ENCODE measurements at places on chromosomes 6 and 20.
A peak's percentile ranks its signal among the peaks of the same experiment; 100 is the strongest.

GRCh38 chr20:22905658-22906057 is 129.5 kb upstream of the SSTR4 start:
- peak; percentile 17 for DNase-seq

DNA sequence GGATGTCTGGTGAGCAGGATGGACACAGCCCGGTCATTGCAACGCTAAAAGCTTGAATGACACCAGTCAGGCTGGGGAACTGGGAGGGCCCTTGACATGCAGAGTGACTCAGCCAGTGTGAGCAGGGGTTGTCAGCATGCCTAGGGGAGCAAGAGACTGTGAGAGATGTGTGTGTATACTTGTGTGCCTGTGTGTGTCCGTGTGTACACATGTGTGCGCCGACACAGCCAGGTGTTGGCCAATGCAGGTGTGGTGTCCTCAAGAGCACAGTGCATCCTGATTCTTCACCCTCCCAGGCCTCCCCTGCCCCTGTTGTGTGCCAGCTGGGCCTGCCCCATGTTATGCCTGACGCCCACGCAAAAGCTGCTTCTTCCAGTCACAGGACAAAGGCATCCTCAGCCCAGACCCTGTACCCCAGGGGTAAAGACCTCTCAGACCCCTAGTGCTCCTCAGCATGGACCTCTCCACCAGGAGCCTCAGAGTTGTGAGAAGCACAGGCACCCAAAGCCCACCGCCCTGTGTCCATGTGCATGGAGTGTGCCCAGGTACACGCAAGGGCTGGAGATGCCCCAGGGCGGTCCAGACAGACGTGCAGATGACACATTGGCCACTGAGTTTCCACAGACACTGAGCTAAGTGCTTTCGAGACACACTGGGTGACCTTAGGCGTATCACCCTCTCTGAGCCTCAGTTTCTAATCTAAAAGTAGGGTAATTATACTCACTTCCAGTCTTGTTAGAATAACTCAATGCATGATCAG is 16.6 kb downstream of the NRSN2 start:
- DNase-seq: no peak

DNA sequence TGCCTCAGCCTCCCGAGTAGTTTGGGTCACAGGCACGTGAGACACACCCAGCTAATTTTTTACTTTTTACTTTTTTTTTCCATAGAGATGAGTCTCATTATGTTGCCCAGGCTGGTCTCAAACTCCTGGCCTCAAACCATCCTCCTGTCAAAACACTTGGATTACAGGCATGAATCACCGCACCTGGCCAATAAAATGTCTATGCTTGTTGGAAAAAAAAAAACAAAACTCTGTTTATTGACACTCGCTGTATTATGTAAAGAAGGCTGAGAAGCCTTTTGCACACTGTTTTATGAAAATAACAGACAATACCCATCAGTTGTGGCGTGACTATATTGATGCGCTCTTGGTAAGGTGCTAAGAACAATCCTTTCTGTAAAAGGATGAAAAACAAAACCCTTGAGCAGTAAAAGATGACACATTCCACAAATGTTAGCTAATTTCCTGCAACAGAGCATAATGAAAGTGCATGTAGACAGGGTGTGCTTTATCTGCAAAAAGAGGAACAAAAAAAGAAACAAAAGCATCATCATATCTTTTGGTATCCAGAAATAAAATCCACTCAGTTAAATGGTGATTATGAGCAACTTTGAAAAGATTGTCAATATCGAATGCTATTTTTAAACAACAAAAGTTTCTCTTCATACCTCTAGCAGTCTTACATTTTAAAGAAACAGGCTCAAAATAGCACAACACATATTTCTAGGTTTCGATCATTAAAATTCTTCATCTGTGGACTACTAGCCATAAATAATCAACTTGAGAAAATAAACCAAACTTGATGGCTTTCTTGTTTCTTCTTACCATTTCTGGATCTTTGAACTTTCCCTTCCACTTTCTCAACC is 108.3 kb upstream of the PHACTR1 start:
- peak; percentile 65 for DNase-seq

GRCh38 chr6:158825038-158825950 is 6.1 kb upstream of the EZR start:
- no peak for DNase-seq

- no peak for DNase-seq
These were observed 5.8 kb upstream of the EEF1E1 start for GRCh38 chr6:8108031-8108660.

DNA sequence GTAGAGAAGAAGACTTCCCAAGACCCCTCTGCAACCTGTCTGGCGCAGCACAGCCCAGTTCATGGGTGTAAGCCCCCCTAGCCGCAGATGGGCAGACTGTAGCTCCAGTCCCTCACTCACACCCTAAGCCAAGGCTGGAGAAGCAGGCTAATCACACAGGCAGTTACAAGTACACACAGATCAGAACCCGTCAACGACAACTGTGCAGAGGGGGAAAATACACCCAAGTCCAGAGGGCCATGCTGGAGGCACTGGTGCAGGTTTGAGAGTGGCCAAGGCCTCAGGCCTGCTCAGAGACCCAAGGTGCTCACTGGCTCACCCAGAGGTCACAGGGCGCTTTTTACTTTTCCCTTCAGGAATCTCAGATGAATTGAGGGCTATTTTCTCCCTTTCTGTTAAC is 106.1 kb downstream of the NOL4L start:
- DNase-seq: no peak

DNA sequence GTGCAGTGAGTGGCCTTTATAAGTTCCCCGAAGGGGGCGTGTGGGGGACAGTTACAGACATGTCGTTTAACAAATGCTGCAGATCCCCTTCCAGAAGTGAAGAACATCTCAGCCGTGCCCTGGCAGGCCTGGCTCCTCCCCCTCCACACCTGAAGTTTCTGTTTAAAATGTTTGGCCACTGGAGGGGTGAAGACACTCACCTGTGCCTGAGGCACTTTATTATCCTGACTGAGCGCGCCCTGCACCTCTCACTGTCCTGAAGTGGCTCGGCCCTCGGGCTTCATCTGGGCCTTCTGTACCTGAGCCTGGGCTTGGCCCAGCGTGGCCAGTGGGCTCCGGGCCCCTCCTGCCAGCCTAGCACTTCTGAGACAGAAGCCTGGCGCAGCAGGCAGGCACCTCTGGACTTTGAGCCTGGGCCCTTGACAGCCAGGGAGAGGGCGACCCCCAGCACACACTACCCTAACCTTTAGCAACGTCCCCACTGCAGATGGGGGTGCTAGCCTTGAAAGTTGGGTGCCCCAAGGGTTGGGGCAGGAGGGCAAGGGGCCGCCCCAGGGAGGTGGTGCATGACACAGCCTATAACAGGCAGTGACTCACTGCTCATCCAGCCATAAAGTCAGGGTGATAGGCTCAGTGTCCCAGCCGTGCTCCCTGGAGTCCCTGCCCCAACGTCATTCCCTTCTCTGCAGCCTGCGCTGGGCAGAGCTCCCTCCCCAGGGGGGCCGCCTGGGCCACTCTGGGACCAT is 13.6 kb upstream of the GATA5 start:
- DNase-seq: no peak

DNA sequence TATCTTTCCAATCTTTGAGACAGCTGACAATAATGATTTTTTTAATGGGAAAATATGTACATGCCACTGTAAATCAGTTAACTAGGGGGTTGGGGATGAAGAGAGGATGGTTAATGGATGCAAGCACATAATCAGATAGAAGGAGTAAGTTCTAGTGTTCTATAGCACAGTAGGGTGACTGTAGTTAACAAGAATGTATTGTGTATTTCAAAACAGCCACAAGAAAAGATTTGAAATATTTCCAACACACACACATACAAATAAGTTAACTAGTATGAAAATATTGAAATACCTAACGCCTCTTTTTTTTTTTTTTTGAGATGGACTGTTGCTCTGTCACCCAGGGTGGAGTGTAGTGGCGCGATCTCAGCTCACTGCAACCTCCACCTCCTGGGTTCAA is 153.4 kb upstream of the SALL4 start:
- no peak for DNase-seq

GRCh38 chr20:5715071-5715841 is 34.9 kb upstream of the SHLD1 start:
- no peak for DNase-seq

GRCh38 chr6:55868771-55869479 is 6.5 kb downstream of the BMP5 start:
- DNase-seq: peak; percentile 39

DNA sequence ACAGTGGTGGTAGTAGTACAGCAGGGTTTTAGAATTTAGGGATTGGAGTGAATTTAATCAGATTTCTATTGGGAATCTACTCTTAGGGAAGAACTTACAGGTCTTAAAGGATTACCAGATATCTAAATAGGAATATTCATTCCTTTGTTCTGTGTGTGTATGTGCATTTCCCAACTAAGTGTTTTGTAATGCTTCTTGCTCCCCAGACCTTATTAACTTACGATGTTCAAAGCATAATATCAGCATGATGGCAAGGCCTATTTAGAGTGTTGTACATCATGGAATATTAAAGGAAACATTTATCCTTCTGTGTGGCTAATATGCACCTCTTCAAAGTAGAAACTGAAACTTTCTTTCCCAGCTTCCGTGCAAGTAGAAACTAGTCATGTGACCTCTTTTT is 133.9 kb downstream of the EPM2A start:
- DNase-seq: no peak

- no peak for DNase-seq
These were observed 227.3 kb downstream of the PREX1 start for GRCh38 chr20:48600470-48600945.

DNA sequence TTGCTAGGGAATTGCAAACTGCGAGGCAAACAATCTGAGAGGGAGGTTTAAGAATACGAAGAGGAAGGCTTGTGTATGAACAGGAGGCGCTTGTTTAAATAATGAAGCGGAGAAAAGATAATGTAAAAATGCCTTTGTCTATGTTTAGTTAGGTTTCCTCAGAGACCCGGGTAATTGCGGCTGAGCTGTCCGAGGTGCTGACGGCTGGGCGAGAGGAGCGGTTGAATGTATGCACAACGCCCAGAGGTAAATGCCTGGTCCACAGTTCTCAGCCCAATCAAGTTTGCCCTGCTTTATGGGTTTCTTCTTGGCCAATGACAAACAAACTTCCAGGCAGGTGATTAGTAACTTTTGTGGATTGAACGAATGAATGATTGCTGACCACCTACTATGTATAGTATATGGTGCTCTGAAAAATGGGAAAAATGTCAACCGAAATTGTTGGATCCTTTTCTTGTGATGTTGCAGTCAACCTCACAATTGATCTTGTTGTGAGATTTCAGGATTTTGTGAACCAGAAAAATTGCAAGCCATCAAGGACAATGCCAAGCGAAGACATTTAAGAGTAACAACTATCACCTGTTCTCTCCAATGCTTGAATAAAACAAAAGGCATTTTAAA is 38.3 kb upstream of the SLC32A1 start:
- peak; percentile 54 for DNase-seq

- no peak for DNase-seq
These were observed 257.3 kb upstream of the FOXQ1 start for GRCh38 chr6:1054653-1055014.

DNA sequence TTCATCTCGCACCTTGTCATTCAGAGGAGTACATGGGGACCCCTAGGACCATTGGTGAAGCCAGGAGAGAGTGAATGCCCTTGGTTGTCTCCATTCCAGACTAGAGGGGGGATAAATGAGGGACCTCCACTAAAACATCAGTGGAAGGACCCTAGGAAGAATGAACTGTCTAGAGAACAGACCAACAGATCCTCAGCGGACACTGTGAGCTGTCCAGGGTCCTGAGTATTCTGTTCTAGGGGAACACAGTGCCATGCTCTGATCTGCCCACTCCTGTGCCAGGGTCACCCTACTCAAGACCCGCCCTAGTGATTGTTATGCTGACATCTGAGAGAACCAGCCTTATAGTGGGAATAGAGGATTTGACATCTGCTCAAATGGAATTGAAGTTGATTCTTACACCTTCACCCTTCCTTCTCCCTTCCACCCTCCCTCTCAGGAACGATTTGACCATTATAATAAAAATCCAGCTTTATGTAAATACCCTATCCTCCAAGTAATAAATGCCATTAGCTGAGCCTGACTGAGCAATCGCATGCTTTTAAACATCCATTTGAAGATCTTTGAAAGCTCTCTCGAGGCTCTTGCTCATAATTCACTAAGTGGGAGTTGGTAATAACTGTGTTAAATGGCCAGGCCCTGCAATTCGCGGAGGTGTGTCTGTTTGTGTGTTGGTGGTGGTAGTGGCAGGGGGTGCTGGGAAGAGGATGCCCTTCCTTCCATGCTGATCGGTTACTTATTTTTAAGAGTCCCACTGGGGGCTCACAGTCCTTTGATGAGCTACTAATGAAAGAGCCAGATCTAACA is 43.6 kb upstream of the SLC32A1 start:
- DNase-seq: peak; percentile 39

- peak; percentile 81 for DNase-seq
These were observed 1.4 kb downstream of the RREB1 start for GRCh38 chr6:7108964-7109836.

GRCh38 chr20:46291401-46291800 is 16.9 kb downstream of the CDH22 start:
- no peak for DNase-seq

GRCh38 chr6:131910219-131910589 is 41.0 kb downstream of the CCN2 start:
- DNase-seq: no peak

GRCh38 chr6:22681761-22682160 is 112.4 kb downstream of the HDGFL1 start:
- DNase-seq: no peak

- DNase-seq: no peak
These were observed 170.6 kb downstream of the CARMIL1 start for GRCh38 chr6:25449774-25450173.

DNA sequence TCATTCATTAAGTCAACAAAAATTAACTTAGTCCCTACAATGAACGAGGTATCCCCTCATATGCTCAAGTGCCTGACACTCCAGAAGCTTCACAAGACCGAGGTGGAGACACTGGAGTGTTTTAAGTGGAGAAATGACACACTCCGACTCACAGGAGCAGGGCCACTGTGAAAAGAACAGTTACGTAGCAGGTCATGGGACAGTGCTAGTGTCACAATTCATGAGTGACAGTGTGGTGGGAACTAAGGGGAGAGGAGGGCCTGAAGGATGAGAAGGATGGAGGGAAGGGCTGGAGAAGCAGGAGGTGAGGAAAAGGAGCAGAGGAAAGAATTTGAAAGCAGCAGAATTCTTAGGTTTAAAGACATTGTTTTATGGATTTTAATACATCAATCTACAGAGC is 1.3 kb upstream of the HLA-A start:
- no peak for DNase-seq

DNA sequence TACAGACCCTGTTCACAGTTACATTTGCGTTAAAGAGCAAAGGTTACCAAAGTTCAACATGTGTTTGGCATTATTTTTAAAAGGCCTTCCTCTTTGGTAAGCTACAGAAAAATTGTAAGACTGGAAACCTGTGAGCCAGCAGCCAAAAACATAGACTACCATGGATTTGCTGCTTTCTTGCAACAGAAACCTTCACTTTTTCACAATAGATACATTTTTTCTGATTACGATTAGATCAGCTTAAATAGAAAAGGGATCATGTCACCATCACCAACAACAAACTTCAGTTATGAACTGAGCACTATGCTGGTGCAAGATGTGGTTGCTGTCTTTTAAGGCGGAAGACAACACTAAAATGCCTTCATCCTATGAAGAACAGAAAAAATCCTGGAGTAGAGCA is 112.3 kb upstream of the MARCKS start:
- DNase-seq: no peak
